Stimulated activated CD8-positive, alpha-beta memory T cell treated with anti-CD3 and anti-CD28 coated beads, Interleukin-15, amount 100 ng/mL, for 48 hours (primary cell): ENCODE measurements at places on chromosomes 3 and 15.

DNA sequence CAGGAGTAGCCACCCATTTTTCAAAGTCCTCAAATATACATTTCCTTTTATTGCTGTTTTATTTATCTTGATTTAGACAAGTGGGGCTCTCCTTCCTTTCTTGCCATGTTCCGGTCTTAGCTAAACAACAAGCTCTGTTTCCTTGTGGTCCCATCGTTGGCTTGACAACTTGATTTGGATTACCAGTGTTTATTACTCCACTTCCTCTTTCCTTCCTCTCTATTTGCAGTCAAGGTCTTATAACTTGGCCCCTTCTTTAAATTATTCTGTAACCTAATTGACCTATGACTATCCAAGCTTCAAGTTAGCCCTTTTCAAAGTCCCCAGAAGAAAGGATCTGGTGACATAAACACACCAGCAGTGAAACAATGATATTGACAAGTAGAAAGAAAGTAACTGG lies 130.6 kb upstream of the STT3B start:
- no peak for DNase-seq

DNA sequence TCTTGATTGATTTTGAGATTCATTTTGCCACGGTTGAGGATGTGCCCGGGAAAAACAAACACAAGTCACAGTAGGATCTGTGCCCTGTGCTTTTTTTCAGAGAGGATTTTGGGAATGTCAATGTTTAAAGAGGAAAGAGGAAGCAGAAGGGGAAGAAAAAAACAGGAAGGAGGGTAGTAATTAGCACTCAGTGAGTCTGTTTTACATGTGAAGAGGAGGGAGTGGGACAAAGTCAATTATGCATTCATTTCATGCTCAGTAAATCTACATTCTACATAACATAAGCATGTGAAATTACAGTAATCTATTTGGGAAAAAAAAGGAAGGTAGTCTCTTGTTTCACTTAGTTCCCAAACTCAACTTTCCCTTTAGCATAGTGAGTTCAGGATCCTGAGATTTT lies 18.3 kb upstream of the CD200 start:
- no peak for DNase-seq

DNA sequence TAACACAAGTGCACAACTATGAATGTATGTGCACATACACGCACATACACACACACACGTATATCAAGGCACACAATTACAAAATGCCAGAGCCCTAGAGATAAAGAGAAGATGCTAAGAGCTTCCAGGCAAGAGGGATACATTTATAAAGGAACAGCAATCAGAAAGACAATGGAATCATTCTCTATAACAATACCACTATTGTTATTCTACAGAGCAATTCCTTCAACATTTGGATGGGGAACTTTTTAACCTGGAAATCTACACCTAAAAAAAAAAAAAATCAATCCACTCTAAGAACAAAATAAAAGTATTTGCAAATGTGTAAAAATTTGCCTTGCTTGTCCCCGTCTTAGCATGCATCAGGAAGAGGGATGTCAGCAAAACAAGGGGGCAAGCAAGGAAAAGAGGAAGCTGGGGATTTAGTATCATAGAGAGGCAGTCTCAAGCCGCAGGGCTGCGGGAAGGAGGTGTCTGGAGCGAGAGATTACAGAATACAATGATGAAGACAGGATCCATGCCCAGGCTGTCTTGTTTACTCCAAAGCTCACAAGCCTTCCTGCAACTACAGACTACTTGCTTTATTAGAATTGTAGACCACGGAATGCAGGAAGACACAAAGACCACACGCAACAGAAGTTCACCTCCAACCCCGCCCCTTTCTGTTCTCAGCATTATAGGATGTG lies 220.2 kb downstream of the NTRK3 start:
- DNase-seq, result no peak

- no peak for DNase-seq
Observed at GRCh38 chr15:90512276-90512675, 17.4 kb upstream of the CRTC3 start.

- DNase-seq, result no peak
Observed at GRCh38 chr15:69526081-69527061, 73.8 kb downstream of the RPLP1 start.

DNA sequence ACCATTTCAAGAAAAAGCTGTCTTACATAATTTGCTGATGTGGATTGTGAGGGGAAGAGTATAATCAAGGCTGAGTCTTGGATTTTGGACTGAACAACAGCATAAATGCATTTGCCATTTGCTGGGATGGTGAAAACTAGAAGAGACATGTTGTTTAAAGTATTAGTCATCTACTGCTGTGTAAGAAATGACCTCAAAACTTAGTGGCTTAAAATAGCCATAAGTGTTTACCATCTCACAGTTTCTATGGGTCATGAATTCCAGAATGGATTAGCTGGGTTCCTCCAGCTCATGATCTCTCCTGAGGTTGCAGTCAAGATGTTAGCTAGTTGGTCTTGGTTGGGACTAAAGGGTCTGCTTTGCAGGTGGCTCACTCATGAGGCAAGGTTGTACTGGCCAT lies 66.2 kb downstream of the SCN11A start:
- DNase-seq, result no peak

GRCh38 chr3:72836923-72837322 lies 11.3 kb downstream of the SHQ1 start:
- DNase-seq, result no peak

GRCh38 chr3:34132069-34132692 lies 333.8 kb downstream of the PDCD6IP start:
- DNase-seq, result no peak

DNA sequence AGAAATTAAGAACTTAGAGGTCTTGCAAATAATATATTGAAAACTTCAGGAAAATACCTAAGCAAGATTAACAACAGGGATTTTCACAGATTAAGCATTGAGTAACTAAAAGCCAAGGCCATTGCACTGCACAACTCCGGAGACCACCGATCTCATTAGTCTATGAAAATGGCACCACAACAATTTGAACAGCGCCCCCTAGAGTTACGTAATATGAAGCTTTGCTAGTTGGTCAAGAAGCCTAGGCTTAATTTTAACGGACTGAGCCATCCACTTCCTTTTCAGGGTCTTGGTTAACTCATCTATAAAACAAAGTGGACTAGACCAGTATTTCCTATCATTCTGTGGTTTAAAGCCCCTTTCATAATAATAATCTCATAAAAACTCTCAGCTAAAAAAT lies 24.8 kb downstream of the TMEM212 start:
- no peak for DNase-seq

DNA sequence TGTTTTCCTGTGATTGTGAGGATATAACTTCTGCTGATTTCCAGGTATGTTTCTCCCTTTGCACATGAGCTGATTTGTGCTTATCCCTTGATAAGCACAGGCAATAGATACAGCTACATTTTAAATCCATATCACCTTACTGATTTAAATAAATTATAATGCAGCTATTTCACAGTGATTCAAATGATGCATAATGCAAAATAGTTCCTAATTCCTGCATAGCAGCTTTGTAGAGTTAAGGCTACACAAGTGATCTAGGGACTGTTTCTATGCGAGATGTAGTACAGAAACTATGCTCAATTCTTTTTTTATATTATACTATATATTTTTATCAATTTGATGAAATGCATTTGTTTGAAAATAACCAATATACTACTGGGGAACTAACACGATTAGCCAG lies 334.2 kb downstream of the LRTM1 start:
- DNase-seq, result no peak

GRCh38 chr3:71518089-71518488 lies 65.4 kb downstream of the FOXP1 start:
- DNase-seq, result no peak

- no peak for DNase-seq
Observed at GRCh38 chr15:62079594-62079993, 12.8 kb downstream of the C2CD4A start.

DNA sequence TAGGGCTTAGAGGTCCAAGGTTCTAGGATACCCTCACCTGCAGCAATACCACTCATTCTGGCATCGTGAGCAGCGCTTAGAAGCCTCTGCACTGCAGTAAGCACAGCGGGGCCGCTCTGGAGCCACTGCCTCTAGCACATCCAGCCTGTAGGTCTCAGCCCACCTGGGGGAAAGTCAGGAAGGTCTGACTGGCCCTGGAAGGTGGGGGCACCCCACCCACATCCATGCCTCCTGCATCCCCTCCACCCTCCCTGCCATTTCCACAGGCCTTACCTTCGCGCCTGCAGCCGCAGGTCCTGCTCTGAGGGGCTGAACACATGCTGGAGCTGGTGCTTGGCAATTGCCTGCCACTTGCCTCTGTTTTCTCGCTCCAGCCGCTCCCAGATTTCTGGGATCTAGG lies 901 bp upstream of the RASSF1 start:
- no peak for DNase-seq

- DNase-seq, result no peak
Observed at GRCh38 chr3:17342119-17342518, 400.3 kb downstream of the TBC1D5 start.

- DNase-seq, result no peak
Observed at GRCh38 chr3:42799376-42799775, 4.9 kb downstream of the HIGD1A start.

GRCh38 chr3:129722527-129722926 lies 116.1 kb upstream of the PLXND1 start:
- DNase-seq, result no peak

DNA sequence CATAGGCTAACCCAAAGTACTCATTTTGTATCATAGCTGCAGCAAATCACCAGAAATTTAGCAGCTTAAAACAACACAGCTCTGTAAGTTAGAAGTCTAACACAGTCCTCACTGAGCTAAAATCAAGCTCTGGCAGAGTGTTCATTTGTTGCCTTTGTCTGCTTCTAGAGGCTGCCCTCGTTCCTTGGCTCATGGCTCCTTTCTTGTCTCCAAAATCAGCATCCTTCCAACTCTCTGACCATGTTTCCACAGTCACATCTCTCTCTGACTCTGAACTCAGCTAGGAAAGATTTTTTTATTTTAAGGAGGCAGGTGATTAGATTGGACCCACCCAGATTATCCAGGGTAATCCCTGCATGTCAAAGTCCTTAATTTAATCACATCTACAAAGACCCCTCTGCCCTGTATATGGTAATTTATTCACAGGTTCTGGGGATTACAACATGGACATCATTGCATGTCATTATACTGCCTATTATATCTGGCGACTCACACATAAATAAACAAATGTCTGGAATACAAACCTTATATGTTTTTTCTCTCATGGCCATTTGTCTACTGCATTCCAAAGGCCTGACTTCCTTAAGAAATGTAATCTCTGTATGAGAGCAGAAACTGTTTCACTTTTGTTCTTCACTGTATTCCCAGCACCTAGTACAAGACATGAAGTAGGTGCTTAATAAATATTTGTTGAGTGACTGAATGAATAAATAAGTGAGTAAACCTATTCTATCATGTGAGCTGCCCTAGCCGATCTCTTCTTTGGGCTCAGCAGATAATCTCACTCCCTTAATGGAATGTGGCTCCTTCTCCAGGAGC lies 15.1 kb upstream of the UACA start:
- no peak for DNase-seq

- DNase-seq, result no peak
Observed at GRCh38 chr15:34944936-34945335, 24.6 kb downstream of the AQR start.

- no peak for DNase-seq
Observed at GRCh38 chr15:71707230-71708050, 102.9 kb upstream of the NR2E3 start.

GRCh38 chr15:40379853-40380252 lies 2.7 kb upstream of the KNSTRN start:
- no peak for DNase-seq

GRCh38 chr3:49339581-49339940 lies 292 bp downstream of the USP4 start:
- no peak for DNase-seq

DNA sequence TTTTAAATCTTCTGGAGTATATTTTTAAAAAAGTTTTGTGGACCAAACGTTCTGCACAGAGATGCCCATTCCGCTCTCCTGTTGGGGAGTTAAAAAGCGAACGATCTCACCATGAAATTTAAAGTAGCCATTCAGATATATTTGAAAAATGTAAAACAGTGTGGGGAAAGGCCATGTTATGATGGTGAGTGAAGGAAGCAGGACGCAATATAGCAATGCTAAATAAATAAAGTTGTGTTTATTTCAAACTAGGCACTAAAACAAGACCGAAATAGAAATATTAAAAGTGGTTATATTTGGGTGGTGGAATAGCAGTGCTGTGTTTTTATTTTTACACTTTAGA lies 327 bp upstream of the CCDC13 start:
- no peak for DNase-seq

DNA sequence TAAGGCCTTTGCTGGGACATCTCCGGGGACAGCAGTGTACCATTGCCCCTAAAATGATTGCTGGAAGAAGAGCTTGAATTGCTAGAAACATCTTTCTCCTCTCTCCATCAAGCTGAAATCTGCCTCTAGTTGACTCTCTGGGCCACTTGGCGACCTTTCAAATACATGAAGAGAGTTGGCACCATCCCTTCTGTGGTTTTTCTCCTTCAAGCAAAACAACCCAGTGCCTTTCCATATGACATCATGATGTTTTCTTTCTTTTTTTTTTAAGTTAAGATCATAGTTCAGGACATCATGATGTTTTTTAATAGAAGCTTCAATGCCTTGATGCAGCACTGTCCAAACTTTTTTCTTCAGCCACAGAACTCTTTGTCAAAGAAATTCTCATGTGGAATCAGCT lies 144.0 kb upstream of the PTPRG start:
- DNase-seq, result no peak

DNA sequence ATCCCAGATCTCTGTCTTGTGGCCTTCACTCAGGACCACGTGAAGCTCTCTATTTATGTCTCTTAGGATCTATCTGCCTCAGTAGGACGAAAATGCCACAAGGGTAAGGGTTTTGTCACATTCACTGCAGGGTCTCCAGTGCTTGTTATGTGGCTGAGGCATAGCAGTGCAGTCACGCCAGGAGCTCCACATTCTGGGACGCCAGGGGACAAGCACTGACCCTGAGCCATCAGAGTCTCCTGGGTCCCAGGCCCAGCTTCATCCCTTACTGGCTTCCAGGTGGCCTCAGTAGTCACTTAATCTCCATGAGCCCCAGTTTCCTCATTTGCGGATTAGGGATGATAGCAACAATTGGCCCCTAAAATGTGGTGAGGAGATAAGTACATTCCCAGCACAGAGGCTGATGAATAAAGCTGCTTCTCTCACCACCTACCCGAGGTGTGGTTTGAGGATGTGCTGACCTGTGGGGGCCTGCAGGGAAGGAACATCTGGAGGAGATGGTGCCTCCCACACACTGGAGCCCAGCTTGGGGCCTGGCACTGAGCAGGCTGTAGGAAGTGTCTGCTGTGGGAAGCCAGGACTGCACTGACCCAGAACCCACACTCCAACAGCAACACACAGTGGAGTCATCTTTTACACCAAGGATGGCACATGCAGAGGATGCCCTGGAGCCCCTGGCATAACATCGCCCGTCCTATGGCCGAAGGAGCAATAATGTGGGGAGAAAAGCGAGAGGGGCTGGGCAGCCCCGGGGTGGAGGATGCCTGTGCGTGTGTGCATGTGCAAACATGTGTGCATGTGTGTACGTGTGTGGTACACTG lies 93.2 kb upstream of the IQSEC1 start:
- no peak for DNase-seq

GRCh38 chr3:46845860-46846623 lies 17.2 kb downstream of the MYL3 start:
- peak; percentile 45 for DNase-seq
